Fibroblast of skin of back (primary cell): ENCODE measurements at places on chromosomes 6 and 20.

- no peak for DNase-seq
Observed at GRCh38 chr6:74000666-74001490, 304.9 kb downstream of the CD109 start.

DNA sequence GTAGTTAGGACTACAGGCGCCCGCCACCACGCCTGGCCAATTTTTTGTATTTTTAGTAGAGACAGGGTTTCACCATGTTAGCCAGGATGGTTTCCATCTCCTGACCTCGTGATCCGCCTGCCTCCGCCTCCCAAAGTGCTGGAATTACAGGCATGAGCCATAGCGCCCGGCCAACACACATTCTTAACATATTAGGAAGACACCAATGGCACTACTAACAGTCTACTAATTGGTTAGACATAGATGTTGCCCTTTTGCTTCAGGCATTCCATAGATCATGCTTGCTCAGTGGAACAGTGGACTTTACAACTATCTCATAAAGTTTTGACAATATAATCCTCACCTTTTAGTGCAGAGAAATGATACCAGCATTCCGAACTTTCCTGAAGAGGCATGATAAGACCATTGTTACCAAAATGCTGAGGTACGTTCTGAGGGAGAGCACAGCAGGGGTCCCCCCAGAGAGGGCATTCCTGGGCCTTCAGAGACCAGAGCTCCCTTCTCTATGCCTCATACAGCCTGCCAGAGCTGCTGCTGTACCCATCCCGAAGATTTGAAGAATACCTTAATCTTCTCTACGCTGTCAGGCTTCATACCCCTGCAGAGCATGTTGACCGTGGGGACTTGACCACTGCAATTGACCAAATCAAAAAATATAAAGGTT is 89.4 kb downstream of the ECT2L start:
- DNase-seq: peak; percentile 10

- DNase-seq: no peak
Observed at GRCh38 chr6:36364669-36365479, 22.6 kb downstream of the ETV7 start.

GRCh38 chr6:170027647-170028043 is 263.2 kb downstream of the DLL1 start:
- DNase-seq: peak; percentile 4

- peak; percentile 40 for DNase-seq
Observed at GRCh38 chr20:47998736-47999135, 213.5 kb upstream of the SULF2 start.

- no peak for DNase-seq
Observed at GRCh38 chr20:4665591-4665990, 56.1 kb upstream of the PRND start.

DNA sequence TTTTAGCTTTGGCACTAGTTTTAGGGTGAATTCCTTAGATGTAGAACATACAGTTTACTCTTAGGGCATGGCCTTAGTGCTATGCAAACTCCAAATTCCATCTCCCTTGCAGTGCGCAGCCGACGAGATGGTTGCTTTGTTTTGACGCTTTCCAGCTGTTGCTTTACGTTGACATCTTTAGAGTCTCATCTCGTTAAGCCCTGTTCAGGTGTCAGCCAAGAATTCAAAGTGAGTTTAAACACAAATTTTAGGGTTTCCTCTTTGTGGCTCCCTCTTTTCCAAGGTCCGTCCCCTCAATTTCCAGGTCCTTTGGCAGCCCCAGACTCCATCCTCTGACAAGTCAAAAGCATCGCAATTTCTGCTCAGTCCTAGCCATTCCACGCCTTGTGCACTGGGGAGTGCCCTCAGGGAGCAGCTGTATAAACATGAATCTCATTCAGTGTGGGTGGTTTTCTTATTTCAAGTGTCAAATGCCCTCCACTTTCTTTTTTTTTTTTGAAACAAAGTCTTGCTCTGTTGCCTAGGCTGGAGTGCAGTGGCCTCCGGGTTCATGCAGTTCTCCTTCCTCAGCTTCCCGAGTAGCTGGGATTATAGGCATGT is 14.1 kb upstream of the MAK start:
- no peak for DNase-seq

DNA sequence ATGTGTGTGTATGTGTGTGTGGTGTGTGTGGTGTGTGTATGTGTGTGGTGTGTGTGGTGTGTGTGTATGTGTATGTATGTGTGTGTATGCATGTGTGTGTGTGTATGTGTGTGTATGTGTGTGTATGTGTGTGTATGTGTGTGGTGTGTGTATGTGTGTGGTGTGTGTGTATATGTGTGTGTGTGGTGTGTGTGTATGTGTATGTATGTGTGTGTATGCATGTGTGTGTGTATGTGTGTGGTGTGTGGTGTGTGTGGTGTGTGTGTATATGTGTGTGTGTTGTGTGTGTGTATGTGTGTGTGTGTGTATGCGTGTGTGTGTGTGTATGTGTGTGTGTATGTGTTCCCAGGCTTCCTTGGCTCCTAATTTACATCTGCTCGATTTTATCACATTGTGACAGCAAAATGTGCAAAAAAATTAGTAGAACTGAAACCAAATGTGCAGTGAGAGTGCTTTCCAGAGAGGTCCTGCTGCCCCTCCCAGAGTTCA is 234.5 kb downstream of the BMP7 start:
- no peak for DNase-seq

DNA sequence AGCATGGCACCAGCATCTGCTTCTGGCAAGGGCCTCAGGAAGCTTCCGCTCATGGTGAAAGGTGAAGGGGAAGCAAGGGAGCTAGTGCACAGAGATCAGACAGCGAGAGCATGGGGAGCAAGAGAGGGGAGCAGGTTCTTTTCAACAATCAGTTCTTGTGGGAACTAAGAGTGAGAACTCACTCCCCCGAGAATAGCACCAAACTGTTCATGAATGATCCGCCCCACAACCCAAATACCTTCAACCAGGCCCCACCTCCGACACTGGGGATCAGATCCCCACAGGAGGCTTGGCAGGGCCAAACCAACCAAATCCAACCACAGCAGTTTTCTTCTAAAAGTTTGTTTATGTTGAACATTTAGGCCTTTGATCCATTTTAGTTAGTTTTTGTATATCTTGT is 69.7 kb upstream of the BHLHE23 start:
- DNase-seq: no peak

- no peak for DNase-seq
Observed at GRCh38 chr20:15523400-15523799, 1049.8 kb downstream of the KIF16B start.

DNA sequence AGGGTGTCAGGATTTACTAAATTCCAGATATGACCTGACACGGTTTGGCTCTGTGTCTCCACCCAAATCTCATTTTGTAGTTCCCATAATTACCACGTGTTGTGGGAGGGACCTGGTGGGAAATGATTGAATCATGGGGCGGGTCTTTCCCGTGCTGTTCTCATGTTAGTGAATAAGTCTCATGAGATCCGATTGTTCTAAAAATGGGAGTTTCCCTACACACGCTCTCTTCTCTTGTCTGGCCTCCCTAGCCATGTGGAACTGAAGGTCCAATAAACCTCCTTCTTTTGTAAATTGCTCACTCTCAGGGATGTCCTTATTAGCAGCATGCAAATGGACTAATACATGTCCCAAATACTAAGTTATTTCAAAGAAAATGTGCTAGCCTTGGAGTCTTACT is 121.1 kb downstream of the CENPW start:
- no peak for DNase-seq

DNA sequence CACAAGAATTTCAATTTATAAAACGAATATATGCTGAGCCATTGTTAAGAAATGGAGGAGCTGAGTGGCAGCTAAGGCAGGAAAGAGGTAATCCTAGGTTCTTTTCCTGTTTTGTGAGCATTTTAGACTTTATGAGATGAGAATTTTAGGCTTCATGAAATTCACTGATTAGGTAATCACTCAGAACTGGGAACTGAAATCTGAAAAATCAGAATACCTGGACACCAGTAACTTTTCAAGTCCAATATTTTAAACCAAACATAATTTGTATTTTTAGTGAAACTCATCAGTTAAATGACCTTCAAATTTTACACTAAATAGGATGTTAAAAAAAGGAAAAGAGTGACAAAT is 389.9 kb downstream of the HTR1B start:
- no peak for DNase-seq
